ENCODE measurements at places on chromosomes 7 and 10. TPM values are rescaled to one million over a fixed set of nuclear protein-coding genes. Genes with fewer than 3 reads are reported as not detected.

GRCh38 chr7:77626586-77627308, 69.5 kb upstream of the RSBN1L start:
- DNase-seq: no peak

DNA sequence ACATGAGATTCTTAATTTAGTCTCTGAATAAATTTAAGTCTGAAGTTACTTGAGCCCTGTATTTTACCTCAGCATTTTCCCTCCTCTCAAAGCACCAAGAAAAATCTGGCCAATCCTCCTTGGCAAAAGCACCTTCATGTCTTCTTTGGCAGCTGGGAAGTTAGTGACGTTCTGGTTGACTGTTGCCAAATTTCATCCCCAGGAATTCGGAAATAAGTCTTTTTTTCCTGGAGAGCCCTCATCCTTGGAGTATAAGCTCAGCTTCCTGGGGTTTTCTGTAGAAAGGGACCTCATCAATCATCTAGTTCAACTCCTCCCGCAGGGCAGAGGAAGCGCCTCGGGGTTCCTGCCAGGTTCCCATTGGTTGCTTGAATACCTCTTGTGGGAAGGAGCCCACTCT, 377.6 kb downstream of the PHTF2 start:
- no peak for DNase-seq

- DNase-seq: no peak
Measured at GRCh38 chr10:68165643-68166042, 56.4 kb downstream of the MYPN start.

GRCh38 chr7:94190599-94191061, 186.5 kb upstream of the BET1 start:
- DNase-seq: no peak

GRCh38 chr10:71040343-71040742, 152.0 kb upstream of the PCBD1 start:
- no peak for DNase-seq

- DNase-seq: no peak
Measured at GRCh38 chr10:43846187-43846680, 197.6 kb upstream of the ZNF32 start.

Gene AGR2
- 0.29 TPM for total RNA-seq

Gene LIPM
- not detected for total RNA-seq

Measured in mesenteric fat pad (tissue), 1 donor.